ENCODE measurements at places on chromosomes 13 and 19.

GRCh38 chr19:7870571-7871436 is 3.4 kb downstream of the PRR36 start:
- DNase-seq = no peak

DNA sequence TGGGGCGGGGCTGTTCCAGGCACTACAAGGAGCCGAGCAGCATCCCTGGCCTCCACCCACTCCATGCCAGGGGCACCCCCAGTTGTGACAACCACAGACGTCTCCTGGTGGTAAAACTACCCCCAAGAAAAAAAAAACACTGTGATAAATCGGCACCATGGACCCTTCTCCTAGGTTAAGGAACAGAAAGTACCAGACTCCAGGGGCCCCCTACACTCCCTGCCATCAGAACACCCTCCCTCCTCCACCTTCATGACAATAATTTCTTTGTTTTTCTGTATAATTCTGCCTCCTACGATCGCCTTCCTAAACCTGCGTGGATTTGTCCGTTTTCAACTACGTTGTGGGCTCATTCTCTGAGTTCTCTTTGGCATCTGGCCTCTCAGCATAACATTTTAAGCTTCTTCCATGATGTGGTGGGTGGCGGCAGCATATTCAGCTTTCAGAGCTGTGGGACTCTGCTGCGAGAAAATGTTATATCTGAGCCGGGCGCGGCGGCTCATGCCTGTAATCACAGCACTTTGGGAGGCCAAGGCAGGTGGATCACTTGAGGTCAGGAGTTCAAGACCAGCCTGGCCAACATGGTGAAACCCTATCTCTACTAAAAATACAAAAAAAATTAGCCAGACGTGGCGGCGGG is 8.6 kb downstream of the TLE2 start:
- no peak for DNase-seq

GRCh38 chr19:51120160-51120559 is 4.5 kb upstream of the SIGLEC9 start:
- no peak for DNase-seq

- DNase-seq = no peak
Measured at GRCh38 chr19:35596366-35596999, 10.5 kb downstream of the PMIS2 start.

GRCh38 chr13:53126841-53127245 is 98.2 kb downstream of the OLFM4 start:
- no peak for DNase-seq

DNA sequence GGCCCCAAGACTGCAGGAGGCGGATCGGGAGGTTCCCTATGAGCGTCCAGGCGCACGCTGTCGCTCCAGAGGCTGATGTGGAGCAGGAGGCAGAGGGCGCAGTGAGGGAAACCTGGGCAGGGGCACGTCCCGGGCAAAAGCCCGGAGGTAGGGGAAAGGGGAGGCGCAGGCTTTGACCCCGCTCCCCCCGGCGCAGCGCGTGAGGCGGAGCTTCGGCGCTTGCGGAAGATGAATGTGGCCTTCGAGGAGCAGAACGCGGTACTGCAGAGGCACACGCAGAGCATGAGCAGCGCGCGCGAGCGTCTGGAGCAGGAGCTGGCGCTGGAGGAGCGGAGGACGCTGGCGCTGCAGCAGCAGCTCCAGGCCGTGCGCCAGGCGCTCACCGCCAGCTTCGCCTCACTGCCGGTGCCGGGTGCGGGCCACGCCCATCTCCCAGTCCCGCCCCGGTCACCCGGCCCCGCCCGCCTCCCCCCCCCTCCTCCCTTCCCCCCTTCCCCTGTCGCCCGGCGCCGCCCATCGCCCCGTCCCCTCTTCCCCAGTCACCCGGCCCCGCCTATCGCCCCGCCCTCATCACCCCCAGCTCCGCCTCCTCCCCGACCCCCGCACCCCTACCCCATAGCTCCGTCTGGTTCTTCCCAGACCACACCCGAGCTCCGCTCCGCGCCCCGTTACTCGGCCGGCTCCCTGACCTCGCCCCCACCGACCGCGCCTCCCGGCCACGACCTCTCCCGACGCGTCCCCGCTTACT is 4.1 kb downstream of the HMG20B start:
- DNase-seq = no peak
